Stomach (tissue), 19 donors: ENCODE measurements at places on chromosomes 11 and 22. TPM values are rescaled to one million over a fixed set of nuclear protein-coding genes. Genes with fewer than 3 reads are reported as not detected.

The ACR gene
- not detected for total RNA-seq

The GGTLC2 gene
- total RNA-seq, result not detected

The CHADL gene
- 9.3 TPM for total RNA-seq

The PACSIN3 gene
- 7.0 TPM for total RNA-seq

DNA sequence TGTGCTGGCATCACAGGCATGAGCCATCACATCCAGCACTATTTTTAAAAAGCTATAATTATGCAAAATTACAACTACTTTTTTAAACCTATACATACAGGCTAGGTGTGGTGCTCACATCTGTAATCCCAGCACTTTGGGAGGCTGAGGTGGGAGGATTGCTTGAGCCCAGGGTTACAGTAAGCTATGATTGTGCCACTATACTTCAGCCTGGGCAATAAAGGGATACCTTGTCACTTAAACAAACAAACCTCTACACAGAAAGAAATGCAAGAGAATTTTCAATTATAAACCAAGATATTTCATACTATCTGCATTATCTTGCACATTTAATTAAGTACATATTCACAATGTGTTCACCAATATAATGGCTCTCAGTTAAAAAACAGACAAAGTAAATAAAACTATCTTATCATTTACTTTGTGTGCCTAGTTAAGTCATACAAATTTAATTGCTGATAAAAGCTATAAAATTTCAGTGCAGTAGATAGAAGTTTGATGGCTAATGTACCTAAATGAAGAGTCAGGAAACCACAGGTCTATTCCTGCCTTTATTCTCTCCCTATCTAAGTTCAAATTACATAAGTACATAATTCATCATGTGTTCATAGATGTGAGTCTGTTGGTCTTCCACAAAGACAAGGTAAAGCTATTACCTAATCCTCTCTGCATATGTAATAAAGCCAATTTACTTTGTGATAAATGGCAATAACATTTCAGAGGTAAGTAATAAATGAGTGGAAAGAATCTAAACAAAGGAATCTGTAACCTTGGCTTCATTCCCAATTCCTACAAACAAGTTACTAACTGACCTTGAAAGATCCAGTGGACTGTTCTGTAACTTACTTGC is 9.0 kb upstream of the RDX start:
- DNase-seq, result no peak

DNA sequence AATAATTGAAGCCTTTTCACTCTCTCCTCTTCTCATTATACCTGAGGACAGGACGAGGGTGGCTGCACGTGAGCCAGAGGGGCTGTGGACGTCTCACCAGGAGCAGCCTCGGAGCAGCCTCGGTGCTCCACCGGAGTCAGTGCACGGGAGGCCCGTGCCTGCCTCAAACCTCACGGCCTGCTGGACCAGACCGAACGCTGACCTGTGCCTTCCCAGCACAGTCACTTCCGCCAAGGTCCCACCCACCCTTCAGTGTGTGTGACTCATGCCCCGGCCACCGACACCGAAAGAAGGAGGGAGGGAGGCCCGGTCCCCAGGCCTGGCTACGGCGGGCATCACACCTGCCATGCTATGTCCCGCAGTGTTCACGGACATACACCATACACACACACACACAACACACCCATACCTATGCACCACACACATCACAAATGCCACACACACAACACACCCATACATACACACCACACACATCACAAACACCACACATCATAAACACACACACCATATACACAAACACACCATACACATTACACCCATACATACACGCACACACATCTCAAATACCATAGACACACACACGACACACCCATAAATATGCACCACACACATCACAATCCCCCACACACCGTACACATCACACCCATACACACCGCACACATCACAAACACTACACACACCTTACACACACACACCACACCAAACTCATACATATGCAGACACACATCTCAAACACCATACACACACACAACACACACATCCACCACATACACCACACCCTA is 1506.5 kb downstream of the TBC1D22A start:
- DNase-seq, result no peak

GRCh38 chr11:110526323-110526722 is 96.6 kb downstream of the FDX1 start:
- DNase-seq, result no peak

GRCh38 chr11:23604966-23605365 is 744.7 kb upstream of the CCDC179 start:
- no peak for DNase-seq

DNA sequence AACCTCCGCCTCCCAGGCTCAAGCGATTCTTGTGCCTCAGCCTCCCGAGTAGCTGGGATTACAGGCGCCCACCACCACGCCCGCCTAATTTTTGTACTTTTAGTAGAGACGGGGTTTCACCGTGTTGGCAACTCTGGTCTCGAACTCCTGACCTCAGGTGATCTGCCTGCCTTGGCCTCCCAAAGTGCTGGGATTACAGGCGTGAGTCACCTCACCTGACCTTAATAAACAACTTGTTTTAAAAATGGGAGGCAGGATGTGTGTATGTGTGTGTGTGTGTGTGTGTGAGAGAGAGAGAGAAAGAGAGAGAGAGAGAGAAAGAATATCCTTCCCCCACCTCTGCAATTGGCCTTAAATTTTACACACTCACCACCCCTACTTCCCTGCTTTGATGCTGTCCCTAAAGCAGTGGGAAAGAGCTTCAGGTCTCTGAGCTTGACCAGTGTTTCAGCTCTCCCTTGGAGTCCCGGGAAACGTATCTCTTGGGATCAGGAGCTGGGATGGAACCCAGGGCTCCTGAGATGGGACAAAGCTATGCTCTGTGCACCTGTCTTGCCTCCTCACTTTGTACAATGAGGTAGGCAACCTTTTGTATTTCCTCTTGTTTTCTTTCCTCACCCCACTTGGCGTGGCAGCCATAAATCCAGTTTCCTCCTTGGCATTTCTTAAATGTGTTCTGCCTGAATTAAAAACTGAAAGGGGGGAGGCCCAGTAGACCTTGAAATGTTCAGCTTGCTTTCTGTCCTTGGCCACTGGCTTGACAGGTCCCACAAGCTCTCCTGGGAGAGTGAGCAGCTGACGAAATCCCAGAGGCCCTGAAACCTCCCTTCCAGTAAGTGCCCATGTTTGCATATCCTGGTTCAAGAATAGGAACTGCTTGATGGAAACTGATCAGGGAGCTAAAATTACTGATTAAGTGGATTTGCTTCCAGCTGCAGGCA is 17.8 kb upstream of the XBP1 start:
- DNase-seq, result peak; percentile 89
